ENCODE measurements at places on chromosomes 2 and 18. TPM values are rescaled to one million over a fixed set of nuclear protein-coding genes. Genes with fewer than 3 reads are reported as not detected.

NAT8 gene
- total RNA-seq, result 26.3 TPM

PLEK gene
- total RNA-seq, result 2.9 TPM

DSC3 gene
- total RNA-seq, result 0.03 TPM

ARHGAP28 gene
- 0.68 TPM for total RNA-seq

SCN3A gene
- not detected for total RNA-seq

POTEC gene
- total RNA-seq, result not detected

TRABD2A gene
- total RNA-seq, result 0.68 TPM

OSR1 gene
- 0.18 TPM for total RNA-seq
